ENCODE measurements at places on chromosomes 16 and 17.

GRCh38 chr17:27808628-27809027, 8.3 kb upstream of the NOS2 start:
- no peak for DNase-seq

- no peak for DNase-seq
Observed at GRCh38 chr16:81655469-81656162, 123.5 kb upstream of the PLCG2 start.

GRCh38 chr17:32914181-32914580, 13.8 kb upstream of the TMEM98 start:
- DNase-seq, result no peak

DNA sequence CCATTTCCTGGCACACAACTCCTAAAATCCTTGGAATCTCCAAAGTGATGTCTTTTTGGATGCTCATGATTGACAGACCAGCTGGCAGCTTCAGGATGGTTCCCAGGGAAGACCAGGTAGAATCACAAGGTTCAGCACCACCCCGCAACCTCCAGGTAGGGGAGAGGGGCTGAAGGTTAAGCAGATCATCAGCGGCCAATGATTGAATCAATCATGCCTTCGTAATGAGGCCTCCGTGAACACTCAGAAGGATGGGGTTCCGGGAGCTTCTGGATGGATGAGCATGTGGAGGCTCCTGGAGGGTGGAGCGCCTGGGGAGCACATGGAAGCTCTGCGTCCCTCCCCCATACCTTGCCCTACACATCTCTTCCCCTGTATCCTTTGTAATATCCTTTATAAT, 185.9 kb downstream of the SEC14L1 start:
- no peak for DNase-seq

GRCh38 chr16:67192781-67193361, 916 bp downstream of the E2F4 start:
- no peak for DNase-seq

Measured in CD4-positive, alpha-beta T cell treated with Interleukin-15 for 1 hour (primary cell).